ENCODE measurements at places on chromosomes 2 and 18.

DNA sequence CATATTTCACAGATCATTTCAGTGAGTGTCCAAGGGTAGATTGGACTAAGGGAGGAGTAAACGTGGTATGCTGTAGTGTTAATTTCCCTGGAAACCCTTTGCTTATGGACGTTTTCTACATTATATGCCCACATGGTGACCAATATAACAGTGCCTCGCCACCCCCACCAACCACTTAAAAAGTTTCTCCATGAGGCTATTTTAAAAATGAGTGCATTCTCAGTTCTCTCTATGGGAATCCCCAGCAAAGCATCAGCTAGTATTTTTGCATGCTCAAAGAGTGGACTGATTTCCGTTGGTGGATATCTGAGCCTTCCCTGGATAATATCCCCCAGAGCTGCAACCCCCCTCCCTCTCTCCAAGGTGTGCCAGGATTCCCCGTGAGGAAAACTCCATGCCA, 73.2 kb downstream of the TGFA start:
- DNase-seq = no peak

- no peak for DNase-seq
These were observed 321.8 kb downstream of the ZEB2 start for GRCh38 chr2:144198116-144198515.

DNA sequence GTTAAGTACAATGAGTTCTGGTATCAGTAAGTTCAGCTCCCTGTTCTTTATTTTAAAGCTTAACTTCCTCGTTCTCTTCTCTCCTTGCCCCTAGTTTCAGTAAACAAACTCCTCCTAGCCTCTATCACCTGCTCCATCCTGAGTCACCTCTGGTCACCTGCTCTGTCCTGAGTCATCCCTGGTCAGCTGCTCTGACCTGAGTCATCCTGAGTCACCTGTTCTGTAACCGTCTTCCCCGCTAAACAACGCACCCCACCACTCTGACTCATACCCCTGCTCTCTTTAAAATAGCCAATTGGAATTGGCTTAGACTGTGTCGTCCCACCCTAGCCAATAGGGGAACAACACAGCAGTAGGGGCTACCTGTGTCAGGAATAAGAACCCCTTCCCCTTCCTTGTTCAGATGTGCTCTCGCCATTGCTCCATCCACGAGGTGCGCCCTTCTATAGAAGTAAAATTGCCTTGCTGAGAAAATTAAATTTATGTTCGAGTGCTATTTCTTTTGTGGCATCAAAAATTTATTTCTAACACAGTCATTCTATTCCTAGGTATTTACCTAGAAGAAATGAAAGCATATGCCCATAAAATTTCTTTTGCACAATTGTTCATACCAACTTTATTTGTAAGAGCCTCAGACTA, 24.9 kb upstream of the RMND5A start:
- peak; percentile 33 for DNase-seq

GRCh38 chr2:84938194-84938879, 32.6 kb upstream of the KCMF1 start:
- no peak for DNase-seq

DNA sequence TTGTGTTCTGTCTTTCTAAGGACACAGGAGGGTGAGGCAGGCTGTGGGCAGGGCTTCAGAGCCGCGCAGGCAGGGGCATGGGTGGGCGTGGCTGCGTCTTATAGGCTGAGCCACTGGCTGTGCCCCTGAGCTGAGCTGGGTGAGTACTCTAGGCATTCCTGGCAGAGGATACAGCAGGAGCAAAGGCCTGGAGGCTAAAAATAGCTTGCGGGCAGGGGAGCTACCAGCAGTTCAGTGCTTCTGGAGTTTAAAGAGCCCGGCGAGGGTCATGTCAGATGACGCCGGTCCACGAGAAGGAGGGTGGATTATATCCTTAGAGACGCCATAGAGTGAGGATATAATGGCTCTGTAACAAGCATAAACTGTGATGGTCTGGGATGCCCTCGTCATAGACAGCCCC, 31.5 kb upstream of the PDIA6 start:
- DNase-seq = no peak

- DNase-seq = peak; percentile 21
These were observed 31.4 kb downstream of the CCDC93 start for GRCh38 chr2:117982376-117983033.

- DNase-seq = no peak
These were observed 238.3 kb downstream of the LOXHD1 start for GRCh38 chr18:46418663-46419260.

- no peak for DNase-seq
These were observed 18.8 kb upstream of the CCDC195 start for GRCh38 chr2:224734949-224735348.

DNA sequence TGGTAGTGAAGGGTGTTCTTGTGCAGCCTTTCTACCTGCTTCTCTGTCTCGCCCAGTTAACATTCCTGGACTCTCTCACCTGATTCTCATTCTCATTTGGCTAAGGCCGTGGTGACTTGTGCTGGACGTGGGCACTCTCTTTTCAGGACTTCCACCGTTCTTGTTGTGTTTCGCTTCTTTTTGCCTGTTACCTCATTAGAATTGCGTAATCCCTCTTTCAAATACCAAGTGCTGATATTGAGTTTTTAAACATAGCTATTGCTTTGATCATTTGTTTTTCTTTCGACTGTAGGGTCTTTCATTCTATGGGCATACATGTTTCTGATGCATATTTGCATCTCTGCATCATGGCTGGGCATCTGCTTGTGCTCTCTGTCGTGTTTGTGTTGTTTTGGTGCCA, 287.0 kb downstream of the ALPK2 start:
- no peak for DNase-seq

DNA sequence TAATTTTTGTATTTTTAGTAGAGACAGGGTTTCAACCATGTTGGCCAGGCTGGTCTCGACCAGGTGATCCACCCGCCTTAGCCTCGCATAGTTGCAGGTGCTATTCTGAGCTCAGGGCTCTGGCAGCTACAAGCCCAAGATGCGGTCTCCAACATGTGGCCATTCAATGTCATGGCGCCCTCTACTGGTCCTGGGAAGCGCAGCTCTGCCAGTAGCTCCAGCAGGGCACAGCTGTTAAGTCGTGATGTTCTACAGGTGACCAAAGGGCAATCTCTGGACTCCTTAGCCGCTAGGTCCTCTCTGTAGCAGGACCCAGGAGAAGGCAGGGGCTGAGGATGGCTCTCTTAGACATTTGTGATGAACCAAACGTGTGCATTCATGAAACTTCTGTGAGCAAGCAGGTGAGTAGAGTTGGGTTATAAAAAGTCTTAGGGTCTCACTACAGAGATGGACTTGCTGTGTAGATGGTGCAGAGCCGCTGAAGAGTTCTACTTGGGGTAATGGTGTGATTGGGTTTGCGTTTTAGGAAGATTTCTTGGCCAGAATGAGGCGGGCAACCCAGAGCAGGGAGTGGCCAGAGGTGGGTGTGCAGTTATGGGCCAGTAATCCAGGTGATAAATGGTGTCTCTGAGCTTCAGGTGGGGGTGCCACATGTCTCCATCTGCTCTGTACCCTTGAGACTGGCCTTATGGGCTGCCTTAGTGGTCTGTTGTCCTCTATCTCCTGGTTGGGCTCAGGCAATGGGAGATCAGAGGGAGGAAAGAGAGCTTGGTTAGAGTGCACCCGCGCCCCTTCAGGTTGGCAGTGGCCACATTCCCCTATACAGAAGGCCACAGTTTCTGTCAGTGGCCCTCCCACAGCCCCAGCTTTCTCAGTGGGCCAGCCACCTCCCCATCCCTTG, 31.0 kb downstream of the IL37 start:
- DNase-seq = peak; percentile 60

DNA sequence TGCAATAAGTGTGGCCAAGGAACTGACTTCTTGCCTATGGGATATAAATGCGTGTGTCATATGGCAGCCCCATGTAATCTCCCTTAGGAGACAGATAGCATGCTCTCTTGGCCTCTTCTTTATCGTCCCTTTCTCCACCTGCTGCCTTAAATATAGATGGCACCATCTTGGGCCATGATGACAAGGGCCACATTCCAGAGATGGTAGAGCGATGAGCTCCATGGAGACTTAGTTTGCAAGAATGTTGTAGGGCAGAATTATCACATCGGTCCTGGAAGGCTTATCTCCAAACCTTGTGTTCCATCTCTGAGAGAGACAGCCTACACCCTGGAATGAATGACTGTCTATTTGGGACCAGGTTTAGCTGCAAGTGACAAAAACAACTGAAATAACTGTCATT, 536.7 kb downstream of the TNS1 start:
- no peak for DNase-seq

GRCh38 chr2:118750959-118751565, 96.4 kb downstream of the EN1 start:
- peak; percentile 33 for DNase-seq

DNA sequence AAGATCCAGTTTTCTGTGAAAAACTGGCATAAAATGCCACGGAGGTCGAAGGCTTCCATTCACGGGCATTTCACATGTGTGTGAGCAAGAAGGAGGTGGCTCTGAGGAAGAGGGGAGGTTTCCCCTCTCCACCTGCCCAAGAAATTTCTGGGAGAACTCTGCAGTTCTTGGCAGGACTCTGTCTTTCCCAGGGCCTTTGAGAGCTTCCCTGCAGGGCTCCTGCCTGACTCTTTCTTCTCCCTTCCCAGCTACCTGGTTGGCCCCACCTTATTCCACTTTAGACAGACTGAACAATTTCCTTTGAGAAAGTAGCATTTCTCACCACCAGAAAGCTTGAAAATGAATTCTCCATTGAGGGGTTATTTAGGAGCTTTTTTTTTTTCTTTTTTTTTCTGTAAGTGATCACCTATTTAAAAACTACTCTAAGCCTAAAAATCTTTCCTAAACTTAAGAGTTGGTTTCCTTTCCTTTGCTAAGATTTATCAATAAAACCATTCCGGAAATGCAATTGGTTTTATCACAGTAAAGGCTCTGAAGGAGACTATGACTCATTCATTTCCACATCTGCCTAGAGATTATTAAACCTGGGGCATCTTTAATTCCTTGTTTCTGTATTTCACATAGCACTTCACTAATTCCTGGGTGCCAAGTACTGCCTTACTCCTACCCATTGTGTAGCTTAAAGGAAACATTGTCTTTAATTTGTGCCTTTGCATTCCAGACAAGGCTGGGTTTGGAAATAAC, 59.3 kb downstream of the UNC80 start:
- DNase-seq = no peak

DNA sequence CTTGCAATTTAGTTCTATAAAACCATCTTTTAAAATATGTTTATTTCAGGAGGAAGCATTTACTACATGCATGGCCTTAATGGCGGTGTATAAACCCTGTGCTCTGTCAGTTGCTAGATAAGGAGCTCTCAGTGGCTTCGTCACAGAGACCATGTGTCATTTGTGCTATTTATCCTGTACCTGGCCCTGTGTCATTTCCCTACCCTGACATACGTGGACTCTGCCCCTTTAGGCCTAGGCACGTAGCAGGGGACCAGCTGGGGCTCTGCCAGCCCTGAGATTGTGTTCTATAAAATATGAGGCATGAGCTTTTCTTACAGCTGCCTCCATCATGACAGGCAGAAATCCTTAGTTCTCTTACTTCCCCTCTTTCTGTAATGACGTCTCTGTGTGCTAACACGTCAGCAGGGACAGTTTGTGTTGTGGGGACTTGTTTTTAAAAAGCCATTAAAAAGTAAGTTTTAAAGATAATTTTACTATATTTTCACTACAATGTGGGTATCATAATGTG, 88.0 kb downstream of the ITGB1BP1 start:
- peak; percentile 47 for DNase-seq

- no peak for DNase-seq
These were observed 75.5 kb upstream of the TAF1B start for GRCh38 chr2:9767656-9768281.

Measured in K562 (cell line).